ENCODE measurements at places on chromosomes 1 and 21.

GRCh38 chr1:234676103-234676594 lies 66.2 kb upstream of the IRF2BP2 start:
- peak; percentile 75 for DNase-seq

DNA sequence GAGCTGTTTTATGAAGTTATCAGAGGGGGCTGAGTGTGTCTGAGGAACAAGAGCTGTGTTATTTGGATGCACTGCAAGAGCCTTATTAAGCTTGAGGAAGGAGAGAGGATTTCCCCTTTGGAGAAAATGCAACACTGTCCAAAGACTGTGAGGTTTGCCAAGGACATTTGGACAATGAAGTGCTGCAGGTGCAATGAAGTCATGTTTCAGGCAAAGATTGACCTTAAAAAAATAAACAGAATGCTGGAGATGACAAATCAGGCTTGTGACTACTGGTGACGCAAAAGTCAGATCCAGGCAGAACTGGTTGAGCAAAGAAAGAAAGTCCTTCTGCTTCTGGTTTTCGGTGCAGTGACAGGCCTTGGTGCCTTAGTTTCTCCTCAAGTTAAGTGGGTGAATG lies 125.2 kb upstream of the KIAA0040 start:
- no peak for DNase-seq

DNA sequence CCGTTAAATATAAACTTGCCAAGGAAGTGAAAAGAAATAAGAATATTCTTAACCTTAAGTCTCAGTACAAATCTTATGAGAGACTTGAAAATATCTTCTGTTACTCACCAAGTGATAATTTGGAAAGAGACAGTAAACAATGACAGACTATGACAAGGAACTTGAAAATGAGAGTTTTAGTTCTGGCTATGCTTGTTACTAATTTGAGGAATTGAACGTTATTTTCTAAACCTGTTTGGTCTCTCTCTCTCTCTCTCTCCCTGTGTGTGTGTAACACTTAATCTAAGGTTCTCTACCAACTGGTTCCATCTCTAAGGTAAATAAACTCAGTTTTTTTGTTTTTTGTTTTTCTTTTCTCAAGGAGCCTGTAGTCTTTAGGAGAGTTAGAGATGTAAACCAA lies 161.8 kb downstream of the AMY1C start:
- no peak for DNase-seq

GRCh38 chr1:200488375-200489165 lies 78.7 kb upstream of the ZNF281 start:
- peak; percentile 45 for DNase-seq

DNA sequence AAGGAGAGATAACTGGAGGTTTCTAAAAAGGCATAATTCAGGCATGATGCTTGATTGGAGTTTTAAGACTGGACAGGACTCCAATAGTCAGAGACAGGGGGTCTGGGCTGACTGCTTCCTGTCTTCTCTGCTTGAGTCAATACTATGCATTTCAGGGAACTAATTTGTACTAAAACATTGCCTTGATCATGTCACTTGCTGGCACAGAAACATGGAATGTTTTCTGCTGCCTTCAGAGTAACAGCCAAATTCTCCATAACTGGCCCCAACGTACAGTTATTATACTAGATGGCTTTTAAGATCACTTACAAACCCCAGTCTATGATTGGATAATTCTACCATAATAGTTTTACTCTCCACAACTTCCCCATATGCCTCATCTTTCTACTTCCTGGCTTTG lies 247.0 kb downstream of the DNM3 start:
- no peak for DNase-seq

DNA sequence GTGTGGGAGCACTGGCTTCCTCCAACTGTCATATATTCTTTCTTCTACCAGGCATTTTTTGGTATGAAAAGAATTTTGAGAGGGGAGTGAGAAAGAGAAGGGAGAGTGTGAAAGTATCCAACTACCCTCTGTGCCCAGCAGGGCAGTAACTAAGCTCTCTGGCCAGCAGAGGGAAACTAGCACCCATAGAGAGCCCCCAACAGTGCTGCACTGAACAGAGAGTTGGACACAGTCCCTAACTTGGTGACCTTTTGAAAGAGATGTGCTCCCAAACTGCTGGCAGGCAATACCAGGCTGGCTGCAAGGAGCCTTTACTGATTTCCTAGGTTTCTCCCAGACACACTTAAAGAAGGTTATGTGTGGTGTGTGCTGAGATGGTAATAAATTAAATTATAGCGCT lies 118.8 kb upstream of the PBX1 start:
- no peak for DNase-seq

- DNase-seq, result no peak
These were observed 13.5 kb downstream of the GORAB start for GRCh38 chr1:170545476-170545875.

DNA sequence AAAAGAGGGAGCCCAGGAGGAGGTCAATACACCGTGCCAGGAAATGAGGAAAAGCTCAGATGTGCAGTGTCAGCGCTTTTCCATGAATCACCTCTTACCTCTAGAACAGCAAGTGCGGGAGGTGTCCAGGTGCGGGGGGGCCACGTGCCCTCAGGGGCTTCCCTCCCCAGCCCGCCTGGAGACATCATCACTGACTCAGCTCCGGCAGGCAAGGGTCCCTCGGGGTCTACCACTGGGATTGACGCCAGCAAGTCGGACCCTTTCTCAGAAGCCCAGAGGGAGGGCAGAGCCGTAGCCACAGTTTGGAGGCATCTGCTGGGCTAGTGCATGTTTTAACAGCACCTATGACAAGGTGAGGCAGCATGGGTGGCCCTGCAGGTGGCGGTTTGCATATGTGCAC lies 67.4 kb upstream of the TRAPPC10 start:
- DNase-seq, result no peak

- no peak for DNase-seq
These were observed 425.9 kb downstream of the SMYD3 start for GRCh38 chr1:246081138-246081702.
